ENCODE measurements at places on chromosomes 12 and 14.
A peak's percentile ranks its signal among the peaks of the same experiment; 100 is the strongest.

- DNase-seq, result no peak
These were observed 1.2 kb downstream of the LMO3 start for GRCh38 chr12:16604596-16605252.

- DNase-seq, result no peak
These were observed 196.3 kb downstream of the TSPAN9 start for GRCh38 chr12:3273409-3273853.

DNA sequence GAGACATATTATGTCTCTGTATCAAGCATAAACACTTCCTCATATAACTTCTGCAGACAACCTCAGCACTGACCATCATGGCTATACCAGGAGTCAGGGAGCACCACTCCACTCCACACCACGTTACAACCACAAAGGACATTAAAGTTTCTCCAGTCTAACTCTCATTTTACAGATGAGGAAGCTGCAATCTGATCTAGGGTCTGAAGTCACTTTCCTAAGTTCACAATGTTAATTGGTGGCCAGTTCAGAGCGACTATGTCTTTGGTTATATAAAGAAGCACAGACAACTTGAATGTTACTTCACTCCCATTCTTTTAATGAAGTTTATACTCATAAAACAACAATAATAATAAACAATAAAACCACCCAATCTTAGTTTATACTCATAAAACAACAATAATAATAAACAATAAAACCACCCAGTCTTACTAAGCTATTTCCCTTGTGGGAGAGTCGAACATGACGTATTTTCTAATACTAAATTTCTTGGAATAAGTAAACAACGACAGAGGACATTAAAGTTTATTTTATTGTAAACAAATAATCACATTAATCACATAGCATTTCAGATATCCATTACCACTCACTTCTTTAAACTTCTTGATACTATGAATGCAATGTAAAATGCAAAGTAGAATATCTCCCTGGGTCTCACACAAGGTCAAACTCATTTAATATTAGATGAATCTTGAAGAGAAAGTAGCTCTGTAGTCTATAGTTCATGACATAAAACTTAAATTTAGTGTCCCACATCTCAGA, 72.4 kb upstream of the SSTR1 start:
- no peak for DNase-seq

- no peak for DNase-seq
These were observed 250.0 kb downstream of the PHLDA1 start for GRCh38 chr12:75781532-75782046.

DNA sequence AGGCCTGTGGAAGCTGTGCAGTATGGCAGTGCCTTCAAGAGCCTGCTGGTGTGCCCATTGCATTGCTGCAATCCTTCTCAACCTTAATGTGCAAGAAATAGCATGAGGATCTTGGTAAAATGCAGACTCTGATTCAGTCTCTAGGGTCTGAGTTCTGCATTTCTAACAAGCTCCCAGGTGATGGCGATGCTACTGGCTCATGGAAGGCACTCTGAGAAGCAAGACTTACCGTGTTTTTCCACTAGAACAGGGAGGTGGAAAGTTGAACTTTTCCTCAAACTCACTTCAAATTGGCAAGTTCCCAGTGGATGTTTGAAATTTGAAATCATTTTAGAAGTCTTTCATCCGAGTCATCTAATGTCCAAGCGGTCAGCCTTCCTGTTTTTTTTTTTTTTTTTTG, 55.5 kb downstream of the MYRFL start:
- DNase-seq, result no peak

GRCh38 chr12:53161119-53161911, 19.2 kb upstream of the ZNF740 start:
- DNase-seq, result no peak

GRCh38 chr12:130308393-130308792, 29.3 kb upstream of the PIWIL1 start:
- no peak for DNase-seq

- DNase-seq, result no peak
These were observed 14.9 kb upstream of the FIGNL2 start for GRCh38 chr12:51863363-51863932.

DNA sequence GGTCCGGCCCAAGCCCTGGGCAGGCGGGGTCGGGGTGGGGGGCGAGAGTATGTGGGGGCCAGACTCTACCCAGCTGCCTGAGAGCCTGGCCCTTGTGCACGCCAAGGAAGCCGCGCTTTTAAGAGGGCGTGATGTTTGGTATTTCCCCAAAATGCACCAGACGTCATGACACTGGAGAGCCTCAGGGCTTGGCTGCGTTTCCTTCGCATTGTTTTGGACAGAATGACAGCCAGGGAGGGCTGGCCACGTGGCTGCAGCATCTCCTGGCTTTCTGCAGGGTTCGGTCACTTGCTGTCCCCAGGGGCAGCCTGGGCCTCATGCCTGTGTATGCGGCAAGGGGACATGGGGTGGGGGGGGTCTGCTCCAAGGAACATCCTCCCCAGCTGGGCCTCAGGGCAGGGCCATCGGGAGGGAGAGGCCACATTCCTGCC, 16.1 kb upstream of the NUDT14 start:
- DNase-seq, result no peak

DNA sequence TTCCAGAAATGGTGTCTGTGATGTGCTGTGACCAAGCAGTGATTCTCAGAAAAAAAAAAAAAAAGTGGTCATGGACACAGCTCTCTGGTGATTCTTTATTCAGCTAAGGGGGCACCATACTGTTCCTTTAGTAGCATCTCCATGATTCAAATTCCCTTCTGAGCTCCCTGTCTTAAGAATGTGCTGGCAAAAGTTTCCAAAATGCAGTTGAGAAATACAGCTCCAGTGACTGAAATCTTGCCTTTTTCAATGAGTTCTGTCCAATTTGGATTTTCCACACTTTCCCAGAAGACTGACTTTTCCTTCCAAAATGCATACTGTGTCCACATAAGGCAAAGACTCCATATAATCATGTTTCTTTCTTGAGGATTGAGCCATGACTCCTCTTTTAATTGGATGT, 24.3 kb upstream of the CPM start:
- no peak for DNase-seq

- no peak for DNase-seq
These were observed 1107.4 kb upstream of the SEL1L start for GRCh38 chr14:82641050-82641540.

- DNase-seq, result no peak
These were observed 100.6 kb downstream of the LGMN start for GRCh38 chr14:92647797-92648279.

DNA sequence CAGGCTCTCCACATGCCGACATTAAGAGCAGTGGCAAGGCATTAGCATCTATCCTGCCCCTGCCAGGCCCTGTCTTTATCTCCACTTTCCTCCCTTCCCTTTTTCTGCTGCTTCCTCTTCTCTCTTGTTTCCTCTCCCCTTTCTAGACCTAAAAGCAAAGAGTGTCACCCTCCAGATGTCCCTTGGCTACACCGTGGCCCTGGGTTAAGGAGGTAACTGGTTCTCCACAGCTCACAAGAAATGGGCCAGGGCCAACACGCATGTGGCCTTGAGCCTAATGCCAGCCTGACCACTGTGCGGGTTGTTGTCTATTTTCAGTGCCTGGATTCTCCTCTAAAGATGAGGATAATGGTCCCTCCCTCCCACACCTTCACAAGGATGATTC, 41.7 kb upstream of the DDX11 start:
- DNase-seq, result no peak

GRCh38 chr14:68012871-68013270, 193.3 kb downstream of the RAD51B start:
- DNase-seq, result no peak

- no peak for DNase-seq
These were observed 34.3 kb downstream of the SLC15A4 start for GRCh38 chr12:128789356-128789929.

- no peak for DNase-seq
These were observed 219.3 kb upstream of the HMGA2 start for GRCh38 chr12:65605019-65605418.

DNA sequence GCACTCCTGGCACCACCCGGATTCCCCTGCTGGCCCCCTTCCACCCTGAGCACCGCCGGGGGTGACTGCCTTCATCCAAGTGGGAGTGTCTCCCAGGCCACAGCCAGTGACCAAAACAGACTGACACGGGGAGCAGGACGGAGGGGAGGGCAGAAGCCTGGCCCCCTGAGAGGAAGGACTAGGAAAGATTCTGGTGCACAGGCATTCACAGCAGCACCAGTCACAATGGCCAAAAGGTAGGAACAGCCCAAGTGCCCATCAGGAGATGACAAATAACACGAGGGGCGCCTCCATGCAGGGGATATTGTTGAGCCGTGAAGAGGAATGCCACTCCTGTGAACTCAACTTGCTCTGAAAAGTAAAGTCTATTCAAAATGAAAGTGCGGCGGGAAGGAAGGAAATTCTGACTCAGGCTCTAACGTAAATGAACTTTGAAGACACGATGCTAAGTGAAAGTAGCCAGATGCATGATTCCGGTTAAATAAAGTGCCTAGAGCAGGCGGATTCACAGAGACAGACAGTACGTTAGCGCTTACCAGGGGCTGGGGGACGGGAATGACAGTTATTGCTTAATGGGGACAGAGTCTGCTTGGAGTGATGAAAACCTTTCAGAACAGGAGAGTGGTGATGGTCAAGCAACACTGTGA, 146.1 kb upstream of the NCOR2 start:
- DNase-seq, result peak; percentile 41

GRCh38 chr14:35234012-35234805, 58.0 kb upstream of the PSMA6 start:
- no peak for DNase-seq

GRCh38 chr12:65494537-65494936, 216.1 kb downstream of the MSRB3 start:
- no peak for DNase-seq

- no peak for DNase-seq
These were observed 27.2 kb downstream of the ELK3 start for GRCh38 chr12:96221391-96221790.

- no peak for DNase-seq
These were observed 53.5 kb downstream of the IGF1 start for GRCh38 chr12:102426599-102427542.

DNA sequence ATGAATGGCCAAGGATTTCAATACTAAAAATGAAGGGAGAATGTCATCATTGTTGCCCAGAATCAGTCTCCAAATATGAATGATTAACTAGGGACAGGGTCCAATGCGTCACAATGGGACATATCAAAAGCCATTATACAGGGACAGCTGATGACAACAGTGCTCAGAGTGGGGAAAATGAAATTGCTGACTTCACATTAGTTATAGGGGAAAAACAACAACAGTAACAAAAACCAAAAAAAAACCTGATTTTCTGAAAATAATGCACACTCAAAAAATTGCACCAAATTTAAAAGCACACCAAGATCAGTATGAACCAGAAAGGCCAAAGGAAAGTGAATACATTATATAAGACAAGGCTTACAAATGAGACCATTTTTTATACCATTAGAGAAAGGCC, 353.2 kb upstream of the SOX5 start:
- no peak for DNase-seq

DNA sequence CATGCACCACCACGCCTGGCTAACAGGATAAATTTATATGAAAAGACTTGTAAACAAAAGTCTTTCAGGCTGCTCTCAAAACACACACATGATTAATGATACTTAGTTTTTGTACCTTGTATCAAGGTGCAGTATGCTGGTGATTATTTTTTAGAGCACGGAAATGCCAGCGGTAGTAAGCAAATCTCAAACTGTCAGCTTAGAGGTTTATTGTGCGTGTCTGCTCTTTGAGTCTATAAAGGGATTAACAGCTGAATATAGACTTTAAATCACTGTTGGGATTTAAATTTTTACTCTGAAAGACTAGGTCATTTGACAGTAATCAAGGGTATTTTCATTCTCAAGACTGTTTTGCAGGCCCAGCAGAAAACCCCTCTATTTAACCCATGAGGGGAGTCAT, 50.5 kb downstream of the PLEKHA5 start:
- no peak for DNase-seq

DNA sequence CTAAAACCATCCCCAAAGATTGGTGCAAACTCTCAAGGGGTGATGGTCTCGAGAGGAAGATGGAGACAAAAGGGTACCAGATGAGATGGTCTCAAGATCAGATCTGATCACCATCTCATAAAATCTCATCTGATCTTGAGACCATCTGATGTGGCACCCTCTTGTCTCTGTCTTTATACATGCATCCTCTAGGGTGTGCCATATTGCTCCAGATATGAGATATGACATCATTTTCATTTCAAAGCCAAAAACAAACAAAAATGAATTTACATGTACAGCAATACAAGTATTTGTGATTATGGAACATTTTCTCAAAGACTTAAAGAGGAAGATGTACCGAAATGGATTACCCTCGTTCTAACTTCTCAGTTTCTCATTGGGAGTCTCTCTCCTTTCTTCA, 787.2 kb downstream of the GALC start:
- DNase-seq, result no peak

GRCh38 chr14:63361790-63362189, 43.1 kb upstream of the GPHB5 start:
- DNase-seq, result no peak

GRCh38 chr14:68441542-68441941, 351.3 kb downstream of the ZFP36L1 start:
- no peak for DNase-seq

GRCh38 chr12:101527682-101528081, 52.5 kb downstream of the SPIC start:
- no peak for DNase-seq

DNA sequence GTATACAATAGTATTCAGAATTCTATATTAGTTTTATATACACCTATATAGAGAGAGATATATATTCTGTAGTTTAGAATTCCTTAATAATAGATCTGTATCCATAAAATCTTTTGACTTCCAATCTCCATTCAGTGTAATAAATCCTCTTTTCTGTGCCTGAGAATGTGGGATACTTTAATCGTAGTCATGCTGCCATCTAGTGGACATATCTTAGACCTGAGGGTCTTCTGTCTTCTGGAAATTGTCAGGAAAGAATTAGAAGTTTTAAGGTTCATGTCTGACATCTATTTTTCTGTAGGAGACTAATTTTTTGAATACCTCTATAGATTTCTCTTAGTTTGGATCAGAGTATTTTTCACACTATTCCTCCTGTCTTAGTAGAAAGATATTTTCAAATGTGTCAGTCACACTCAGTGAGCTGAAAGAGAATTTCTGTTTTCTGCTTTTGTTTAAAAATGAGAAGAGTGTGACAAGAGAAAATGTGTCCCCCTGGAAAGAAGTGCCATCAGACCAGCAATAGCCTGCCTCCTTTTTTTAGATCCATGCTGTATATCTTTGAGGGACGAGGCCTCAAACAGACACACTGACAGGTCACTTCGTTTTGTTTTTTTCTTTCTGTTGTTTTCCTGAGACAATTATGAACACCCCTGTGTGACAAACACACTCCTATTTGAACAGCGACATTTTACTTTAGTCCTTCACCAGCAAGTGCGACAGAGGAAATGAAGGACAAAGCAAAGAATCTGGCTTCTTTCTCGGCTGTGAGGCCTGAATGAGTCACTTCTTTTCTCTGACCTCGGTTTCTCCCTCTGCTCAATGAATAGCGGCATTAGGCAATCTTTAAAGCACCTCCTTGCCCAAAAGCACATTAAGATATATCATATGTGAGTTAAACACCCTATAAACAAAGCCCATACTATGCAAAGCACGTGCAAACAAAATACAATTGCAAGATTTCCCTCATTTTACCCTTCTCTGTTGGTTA, 96.3 kb downstream of the GALC start:
- DNase-seq, result no peak

- no peak for DNase-seq
These were observed 1.5 kb upstream of the GALNT6 start for GRCh38 chr12:51392556-51393237.

- no peak for DNase-seq
These were observed 61.7 kb upstream of the SLC6A15 start for GRCh38 chr12:84974155-84974815.

- no peak for DNase-seq
These were observed 6.6 kb downstream of the KRT6A start for GRCh38 chr12:52486166-52487105.
